ENCODE measurements at places on chromosomes 11 and 22. TPM values are rescaled to one million over a fixed set of nuclear protein-coding genes. Genes with fewer than 3 reads are reported as not detected.

SCGB1A1 gene
- total RNA-seq = not detected

CSTF3 gene
- 41.7 TPM for total RNA-seq

DRG1 gene
- total RNA-seq = 50.9 TPM

SLC22A12 gene
- total RNA-seq = not detected

C11orf97 gene
- not detected for total RNA-seq

MAJIN gene
- total RNA-seq = not detected

MUC6 gene
- total RNA-seq = not detected

CHRNA10 gene
- 2.4 TPM for total RNA-seq

LRRN4CL gene
- 5.0 TPM for total RNA-seq

SREBF2 gene
- 165 TPM for total RNA-seq

POU2AF3 gene
- total RNA-seq = 15.9 TPM

- no peak for DNase-seq
These were observed 76.2 kb upstream of the HORMAD2 start for GRCh38 chr22:30004101-30004500.

DNA sequence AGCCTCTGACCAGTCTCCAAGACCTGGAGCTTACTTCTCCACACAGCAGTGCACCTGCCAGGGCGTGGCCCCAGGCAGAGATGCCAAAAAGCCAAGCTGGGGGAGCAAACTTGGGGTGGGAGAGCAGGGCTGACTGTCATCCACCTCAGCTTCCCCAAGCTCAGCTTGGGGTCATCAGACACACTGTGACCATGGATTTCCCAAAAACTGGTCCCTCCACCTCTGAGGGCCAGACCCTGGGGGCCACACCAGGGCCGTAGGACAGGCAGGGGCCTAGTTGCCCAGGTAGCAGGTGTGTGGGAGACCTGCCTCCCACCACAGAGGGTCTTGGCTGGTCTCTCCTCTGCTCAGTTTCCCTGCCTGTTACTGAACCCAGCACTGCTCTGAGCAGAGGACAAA, 30.6 kb downstream of the ARVCF start:
- DNase-seq = no peak

DNA sequence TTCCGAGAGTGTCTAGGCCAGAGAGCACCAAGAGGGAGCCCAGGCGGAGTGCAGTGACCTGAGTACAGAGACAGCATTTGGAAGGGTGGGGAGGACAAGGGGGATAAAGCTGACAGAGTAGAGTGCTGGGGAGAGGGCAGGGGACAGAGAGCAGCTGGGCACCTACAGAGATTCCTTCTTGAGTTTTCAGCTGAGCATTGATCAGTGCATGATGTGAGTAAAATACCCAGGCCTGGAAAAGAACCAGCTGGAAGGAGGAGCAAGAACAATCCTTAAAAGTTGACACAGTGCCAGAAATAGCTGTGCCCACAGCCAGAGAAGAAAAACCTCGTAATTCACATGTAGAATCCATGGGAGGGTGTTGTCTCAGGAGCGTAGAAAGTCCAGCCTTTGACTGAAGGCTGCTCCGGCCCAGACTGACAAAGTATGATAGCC, 33.9 kb upstream of the PANX2 start:
- no peak for DNase-seq

DNA sequence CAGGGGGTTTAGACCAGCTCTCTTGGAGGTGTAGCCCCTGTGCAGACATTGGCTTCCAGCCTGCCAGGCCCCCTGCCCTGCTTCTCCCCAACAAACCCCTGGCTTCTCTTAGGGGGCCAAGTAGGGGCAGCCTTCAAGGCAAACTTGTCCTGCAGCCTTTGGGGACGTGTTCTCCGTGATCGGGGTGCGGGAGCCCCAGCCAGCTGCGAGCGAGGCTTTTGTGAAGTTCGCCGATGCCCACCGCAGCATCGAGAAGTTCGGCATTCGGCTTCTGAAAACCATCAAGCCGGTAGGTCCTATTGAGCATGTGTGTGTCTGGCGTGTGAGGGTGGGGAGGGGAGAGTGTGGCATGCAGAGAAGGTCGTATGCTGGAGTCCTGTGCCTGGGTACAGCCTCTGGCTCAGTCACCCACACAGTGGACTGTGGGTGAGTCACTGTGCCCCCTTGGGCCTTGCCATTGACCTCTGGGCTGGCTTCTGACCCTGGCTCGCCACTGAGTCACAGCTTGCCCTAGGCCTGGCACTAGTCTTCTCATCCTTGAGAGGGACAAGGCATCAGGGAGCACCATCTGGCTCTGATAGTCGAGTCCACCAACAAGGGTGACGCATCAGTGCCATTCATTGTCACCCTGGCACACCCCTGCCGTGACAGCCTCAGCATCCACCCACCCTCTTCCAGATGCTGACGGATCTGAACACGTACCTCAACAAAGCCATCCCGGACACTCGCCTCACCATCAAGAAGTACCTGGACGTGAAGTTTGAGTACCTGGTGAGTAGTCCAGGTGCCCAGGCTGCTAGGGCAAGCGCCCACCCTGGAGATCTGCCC, 11.4 kb downstream of the SLC16A8 start:
- no peak for DNase-seq

DNA sequence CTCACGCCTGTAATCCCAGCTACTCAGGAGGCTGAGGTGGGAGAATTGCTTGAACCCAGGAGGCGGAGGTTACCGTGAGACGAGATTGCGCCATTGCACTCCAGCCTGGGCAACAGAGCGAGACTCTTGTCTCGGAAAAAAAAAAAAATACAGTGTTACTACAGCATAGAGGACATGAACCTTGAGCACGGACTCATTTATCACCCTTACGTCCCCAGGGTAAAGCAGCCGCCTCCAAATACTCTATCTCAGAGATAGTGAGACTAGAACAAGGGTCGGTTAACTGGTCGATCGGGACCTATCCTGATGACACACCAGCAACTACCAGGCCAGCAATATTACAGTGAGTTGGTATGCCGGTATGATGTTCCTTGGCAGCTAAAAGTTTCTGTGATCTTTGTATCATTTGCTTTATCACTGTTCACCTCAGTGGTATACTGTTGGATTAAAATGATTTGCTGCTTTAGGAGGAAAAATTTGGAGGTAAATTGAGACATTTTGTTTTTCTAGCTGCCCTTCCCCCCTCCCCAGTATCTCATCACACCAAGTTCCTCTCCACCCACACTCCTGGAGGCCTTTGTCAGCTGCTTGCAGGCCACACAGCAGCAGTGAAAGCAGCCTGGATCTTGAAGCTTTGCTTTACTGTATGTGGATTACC, 7.0 kb upstream of the SIDT2 start:
- no peak for DNase-seq

DNA sequence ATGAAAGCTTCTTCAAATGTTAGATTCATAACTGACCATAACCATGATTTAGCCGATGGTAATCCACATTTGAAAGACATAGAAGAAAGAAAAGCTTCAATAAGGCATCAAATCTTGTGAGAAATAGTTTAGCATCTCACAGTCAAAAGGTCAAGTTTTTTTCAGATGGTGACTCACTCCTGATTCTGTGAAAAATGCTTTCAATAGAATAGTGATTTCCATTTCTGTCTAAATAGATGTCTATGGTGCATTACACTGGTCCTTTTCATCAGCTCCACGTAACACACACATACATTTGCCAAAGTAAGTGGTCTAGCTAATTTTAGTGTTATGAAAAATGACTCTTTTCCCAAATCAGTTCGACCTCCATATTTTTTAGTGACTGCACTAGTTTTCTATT, 139.2 kb downstream of the LRRC4C start:
- DNase-seq = no peak

DNA sequence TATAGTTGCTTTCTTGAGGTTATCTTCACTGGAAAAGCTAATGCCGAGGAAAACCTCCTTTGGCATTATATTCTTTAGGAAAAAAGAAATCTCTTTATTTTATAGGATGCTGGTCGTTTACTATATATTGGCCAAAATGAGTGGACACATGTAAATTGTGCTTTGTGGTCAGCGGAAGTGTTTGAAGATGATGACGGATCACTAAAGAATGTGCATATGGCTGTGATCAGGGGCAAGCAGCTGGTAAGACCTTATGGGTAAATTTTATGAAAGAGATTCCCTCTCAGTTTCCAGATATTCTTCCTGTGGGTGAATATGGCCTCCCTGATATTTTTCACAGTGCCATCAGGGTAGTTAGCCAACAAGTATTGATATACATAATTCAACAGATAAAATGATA, 29.4 kb upstream of the TTC36 start:
- DNase-seq = no peak

DNA sequence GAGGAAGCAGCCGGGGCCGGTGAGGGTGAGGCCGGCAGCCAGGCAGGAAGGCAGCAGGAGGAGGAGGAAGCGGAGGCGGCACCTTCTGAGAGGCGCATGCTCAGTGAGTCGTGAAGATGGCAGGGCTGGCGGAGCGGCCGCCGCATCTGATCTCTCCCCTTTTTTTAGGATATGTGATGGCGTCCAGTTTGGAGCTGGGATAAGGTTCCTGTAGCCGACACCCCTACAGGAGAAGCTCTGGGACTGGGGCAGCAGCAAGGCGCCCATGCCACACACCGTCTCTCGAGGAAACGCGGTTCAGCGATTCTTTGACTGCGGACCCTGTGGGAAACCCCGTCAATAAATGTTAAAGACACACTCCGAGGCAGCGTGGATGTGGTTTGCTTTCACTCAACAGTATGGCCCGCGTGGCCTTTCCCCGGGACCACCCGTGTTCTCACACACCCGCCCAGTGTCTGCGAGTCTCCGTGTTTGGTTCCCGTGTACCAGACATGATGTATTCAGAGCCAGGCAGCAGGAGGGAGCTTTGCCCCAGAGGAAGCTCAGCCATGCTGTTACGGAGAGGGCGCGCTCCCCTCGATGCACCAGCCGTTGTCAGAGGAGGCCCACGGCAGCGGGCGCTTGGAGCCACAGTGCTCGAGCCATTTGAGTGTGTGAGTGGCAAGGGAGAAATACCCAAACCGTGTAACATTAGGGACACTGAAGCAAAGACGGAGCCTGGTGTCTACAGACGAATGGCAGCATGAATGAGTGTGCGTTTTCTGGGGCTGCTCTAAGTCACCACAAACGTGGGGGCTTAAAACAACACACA, 27.7 kb upstream of the PARVB start:
- DNase-seq = peak; percentile 83

- DNase-seq = no peak
These were observed 128.7 kb downstream of the C11orf58 start for GRCh38 chr11:16867097-16867496.

DNA sequence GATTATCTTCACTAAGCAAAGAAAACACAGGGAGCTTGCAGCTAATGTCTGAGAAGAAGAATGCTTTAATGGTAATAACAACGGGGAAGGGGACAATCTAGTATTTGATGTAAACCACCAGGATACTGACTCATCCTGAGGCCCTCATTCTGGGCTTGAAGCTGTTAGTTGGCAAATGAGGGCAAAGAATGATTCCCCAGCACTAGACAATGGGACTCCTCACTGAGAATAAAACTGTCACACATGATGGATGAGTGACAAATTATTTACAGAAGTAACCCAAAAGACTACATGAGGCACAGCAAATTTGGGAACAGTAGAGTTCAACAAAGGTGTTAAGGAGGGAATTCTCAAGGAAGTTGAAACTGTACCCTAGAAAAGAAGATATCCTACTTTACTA, 76.3 kb downstream of the FAM168A start:
- DNase-seq = no peak

DNA sequence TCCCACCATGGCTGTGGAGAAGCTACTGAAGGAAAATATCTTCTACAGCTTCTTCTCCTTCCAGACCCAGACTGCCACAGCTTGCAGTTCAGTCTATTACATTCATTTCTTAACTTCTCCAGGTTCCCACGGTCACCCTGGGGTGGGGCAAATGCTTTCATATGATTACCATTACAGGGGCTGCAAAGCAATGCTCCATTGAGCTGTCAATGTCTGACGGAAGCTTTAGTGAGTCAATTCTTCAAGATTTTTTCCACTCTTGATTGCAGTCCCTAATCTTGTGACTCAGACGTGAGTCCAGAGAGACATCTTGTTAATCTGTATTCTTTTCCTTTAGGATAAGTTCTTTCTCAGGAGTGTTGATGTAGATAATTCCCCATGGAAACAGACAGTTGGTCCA, 233.4 kb upstream of the DDI1 start:
- no peak for DNase-seq

DNA sequence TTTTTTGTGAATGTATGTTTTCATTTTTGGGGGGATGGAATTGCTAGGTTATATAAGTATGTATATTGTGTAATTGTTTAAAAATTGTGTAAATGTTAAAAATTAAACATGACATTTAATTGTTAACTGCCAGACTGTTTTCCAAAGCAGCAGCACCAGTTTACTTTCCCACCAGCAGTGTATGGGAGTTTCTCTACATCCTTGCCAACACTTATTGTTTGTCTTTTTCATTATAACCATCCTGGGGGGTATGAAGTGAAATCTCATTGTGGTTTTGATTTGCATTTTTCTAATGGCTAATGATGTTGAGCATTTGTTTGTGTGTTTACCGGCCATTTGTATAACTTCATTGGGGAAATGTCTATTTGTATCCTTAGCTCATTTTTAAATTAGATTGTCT, 31.7 kb upstream of the RRAS2 start:
- no peak for DNase-seq

GRCh38 chr11:29018631-29019030, 910.4 kb downstream of the METTL15 start:
- no peak for DNase-seq

DNA sequence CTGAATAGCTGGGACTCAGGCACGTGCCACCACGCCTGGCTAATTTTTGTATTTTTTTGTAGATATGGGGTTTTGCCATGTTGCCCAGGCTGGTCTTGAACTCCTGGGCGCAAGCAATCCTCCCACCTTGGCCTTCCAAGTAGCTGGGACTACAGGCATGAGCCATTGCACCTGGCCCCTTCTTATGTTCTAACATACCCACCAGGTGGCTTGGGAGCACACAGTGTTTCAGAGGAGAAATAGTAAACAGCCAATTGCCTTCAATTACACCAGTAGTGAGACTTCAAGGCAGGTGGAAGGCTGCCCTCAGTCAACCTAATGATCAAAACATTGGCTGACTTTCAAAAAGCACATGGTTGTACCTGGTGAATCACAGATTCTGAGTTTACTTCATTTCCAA, 167.2 kb downstream of the SWAP70 start:
- no peak for DNase-seq

- DNase-seq = no peak
These were observed 205.5 kb downstream of the GRIK4 start for GRCh38 chr11:120717042-120717441.

DNA sequence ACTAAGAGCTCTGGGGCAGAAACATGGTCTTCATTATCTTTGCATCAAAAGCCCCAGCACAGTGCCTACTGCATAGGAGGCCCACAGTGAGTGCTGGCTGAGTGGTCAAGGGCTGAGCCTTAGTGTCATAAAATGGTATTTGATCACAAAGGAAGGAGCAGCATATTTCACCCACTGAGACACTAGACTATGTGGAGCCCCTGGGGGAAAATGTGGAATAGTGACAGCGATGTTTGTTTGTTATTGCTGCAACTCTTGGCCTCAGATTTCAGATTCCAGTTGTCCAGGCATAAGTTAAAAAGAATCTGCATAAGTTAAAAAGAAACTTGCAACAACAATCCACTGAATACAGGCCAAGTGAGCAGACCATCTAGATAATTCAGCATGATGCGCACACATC, 7.0 kb downstream of the KIRREL3 start:
- DNase-seq = no peak

DNA sequence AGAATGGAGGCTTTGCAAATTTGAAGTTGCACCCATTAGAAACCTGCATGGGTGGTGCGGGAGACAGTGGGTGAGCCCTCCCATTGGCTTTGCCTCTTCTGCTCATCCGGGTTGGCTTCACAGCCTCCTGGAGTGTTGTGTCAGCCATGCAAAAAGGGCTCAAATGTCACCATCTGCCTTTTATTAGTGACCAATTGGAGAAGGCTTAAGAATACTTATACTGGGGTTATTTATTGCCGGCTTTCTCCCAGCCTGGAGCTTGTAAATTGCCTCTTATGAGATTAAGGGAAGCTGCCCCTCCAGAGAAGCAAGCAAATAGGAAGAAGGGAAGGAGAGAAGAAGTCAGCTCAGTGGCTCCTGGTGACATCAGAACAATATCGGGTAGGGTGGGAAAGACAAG, 182.6 kb downstream of the ST3GAL4 start:
- DNase-seq = no peak

Data from ureter (tissue), 1 donor.